Activated naive CD8-positive, alpha-beta T cell treated with anti-CD3 and anti-CD28 coated beads, Interleukin-2, amount 10 ng/mL, durations not matched to agents 7 days and 5 days (primary cell): ENCODE measurements at places on chromosomes 12 and 14. TPM values are rescaled to one million over a fixed set of nuclear protein-coding genes. Genes with fewer than 3 reads are reported as not detected.

The ADAMTS20 gene
- not detected for total RNA-seq

The SBNO1 gene
- total RNA-seq, result 41.1 TPM

The CNTN1 gene
- not detected for total RNA-seq

The MYF5 gene
- total RNA-seq, result not detected

The CLEC4D gene
- not detected for total RNA-seq

The PIK3C2G gene
- not detected for total RNA-seq

DNA sequence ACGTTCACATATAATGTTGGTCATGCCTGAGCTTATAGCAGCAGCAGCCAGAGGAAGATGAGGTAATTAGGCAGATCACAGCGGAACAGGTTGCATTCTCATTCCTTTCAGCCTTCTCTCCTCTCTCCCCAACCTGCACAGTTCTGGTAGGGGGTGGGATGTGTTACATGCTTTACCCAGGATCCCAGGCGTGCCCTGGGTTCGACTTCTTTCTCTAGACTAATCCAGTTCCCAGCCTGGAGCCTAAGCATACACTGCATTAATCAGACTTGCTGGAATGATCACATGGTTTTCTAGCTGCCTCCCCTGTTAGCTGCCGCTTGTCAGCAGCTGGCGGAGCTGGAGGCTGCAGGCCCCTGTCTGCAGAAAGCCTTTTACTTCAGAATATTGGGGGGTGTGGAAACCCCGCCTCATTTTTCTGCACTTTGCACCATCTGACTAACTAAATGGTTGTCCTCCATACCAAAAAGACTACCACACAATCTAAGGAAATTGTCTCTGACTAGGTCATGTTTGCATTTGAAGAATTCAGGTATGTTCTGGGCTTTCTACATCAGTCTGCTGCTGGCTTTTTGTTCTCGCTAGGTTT lies 46.0 kb upstream of the EVL start:
- H3K4me3 ChIP-seq, result no peak overlapping the region
- peaks cover 6% of the 10 kb centered on the region for H3K36me3 ChIP-seq
- DNase-seq, result no peak

DNA sequence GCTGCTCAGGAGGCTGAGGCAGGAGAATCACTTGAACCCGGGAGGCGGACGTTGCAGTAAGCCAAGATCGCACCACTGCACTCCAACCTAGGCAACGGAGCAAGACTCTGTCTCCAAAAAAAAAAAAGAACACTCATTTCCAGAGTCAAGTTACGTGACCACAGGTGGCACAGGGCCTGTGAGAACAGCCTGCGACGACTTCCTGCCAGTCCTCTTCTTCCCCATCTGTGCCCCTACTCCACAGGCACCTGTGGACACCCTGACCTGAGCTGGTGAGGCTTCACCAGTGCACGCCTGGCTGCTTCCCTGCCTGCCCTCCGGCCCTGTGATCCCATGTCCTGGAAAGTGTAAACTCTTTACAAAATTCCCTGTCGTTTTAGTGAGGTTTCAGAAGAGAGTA lies 77.7 kb downstream of the PPP2R5C start:
- peak overlapping the region; percentile 89 for H3K27ac ChIP-seq
- DNase-seq, result no peak
- peaks cover 16% of the 10 kb centered on the region for H3K36me3 ChIP-seq
- peak overlapping the region; percentile 39 for H3K4me3 ChIP-seq
- no peaks in the 10 kb centered on the region for H3K27me3 ChIP-seq
- peaks cover 59% of the 10 kb centered on the region for H3K4me1 ChIP-seq

- no peak for DNase-seq
- H3K4me3 ChIP-seq, result no peak overlapping the region
- no peaks in the 10 kb centered on the region for H3K4me1 ChIP-seq
- no peaks in the 10 kb centered on the region for H3K36me3 ChIP-seq
- no peaks in the 10 kb centered on the region for H3K27me3 ChIP-seq
Observed at GRCh38 chr12:81005606-81006005, 67.9 kb upstream of the LIN7A start.

DNA sequence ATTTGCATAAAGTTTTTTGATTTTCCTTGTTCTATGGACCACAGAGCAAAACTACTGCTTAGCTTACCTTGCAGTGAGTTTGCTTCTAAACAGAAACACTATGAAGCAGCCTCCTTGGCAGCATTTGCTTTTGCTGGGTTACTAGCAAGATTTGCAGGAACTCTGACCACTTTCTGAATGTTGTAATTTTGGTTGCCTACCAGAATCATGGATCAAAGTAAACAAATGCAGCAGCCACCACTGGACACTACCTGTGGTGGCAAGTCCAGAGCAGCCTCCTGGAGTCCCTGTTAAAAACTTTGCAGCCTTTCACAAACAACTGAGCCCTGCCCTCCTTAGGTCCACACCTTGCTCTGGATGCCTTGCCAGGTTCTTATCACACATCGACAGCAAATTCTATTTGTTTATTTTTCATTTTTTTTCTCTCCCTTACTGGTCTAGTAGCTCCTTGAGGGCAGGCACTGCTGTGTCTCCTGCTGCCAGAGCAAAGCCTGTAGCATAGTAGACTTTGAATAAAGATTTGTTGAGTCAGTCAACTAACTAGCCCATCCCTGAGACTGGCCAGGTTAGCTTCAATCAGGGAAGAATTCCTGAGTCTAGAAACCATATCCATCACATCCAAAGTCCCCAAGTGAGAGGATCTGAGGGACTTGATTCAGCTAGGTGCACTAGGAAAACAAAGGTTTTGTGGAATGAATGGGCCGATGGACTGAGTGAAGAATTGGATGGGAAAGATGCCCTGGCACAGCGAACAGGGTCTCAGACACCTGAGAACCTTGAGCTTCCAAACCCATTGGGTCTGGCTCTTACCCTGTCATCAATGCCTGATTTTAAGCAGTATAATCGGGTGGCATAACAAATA lies 5.7 kb downstream of the TTC6 start:
- peaks cover 57% of the 10 kb centered on the region for H3K27me3 ChIP-seq
- DNase-seq, result no peak
- peaks cover 1% of the 10 kb centered on the region for H3K4me1 ChIP-seq
- H3K27ac ChIP-seq, result no peak overlapping the region
- no peaks in the 10 kb centered on the region for H3K36me3 ChIP-seq

DNA sequence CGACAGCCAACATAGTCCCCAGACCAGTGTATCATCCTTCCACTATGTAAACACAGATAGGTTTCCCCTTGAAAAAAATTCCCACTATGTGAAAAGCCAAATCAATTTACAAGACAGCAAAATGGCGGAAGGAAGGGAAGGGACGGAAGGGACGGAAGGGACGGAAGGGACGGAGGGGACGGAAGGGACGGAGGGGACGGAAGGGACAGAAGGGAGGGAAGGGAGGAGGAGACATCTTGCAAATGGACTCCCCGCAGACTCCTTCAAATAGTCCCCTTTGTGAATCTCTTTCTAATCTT lies 75.3 kb downstream of the NINJ2 start:
- H3K27me3 ChIP-seq, result peaks cover 12% of the 10 kb centered on the region
- no peaks in the 10 kb centered on the region for H3K4me1 ChIP-seq
- H3K36me3 ChIP-seq, result peaks cover 5% of the 10 kb centered on the region
- no peak overlapping the region for H3K4me3 ChIP-seq
- no peak for DNase-seq

DNA sequence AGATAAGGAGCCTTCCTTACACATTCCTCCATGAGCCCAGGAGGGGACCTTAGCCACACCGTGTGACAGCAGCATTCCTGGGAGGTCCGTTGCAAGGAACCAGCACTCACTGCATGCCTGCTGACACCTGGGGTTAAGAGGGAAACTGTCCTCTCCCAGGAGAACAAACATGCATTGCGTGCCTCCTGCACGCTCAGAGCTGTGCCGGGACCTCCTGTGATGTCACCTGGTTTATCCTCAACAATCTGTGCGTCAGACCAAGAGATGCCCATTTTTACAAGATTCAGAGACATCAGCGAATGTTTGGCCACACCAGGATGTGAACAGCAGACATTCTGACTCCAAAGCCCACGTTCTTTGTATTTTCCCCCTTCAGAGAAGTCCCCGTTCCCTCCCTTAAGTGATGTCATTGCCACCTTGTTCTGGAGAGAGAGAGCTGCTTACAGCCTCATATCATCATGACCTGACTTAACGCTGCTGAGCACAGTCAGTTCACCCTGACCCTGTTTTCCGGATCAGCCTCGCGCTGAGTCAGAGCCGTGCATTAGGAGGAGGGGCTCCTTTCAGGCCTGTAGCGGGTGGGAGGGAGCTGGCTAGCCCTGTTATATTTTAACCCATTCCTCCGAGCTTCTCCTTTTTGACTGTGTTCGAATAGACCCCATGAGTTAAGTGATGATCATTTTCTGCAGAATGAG lies 36.2 kb downstream of the TMEM120B start:
- no peak overlapping the region for H3K4me3 ChIP-seq
- H3K36me3 ChIP-seq, result peaks cover 14% of the 10 kb centered on the region
- H3K27me3 ChIP-seq, result no peaks in the 10 kb centered on the region
- no peak for DNase-seq
- H3K27ac ChIP-seq, result no peak overlapping the region

GRCh38 chr14:58709949-58710348 lies 72.2 kb downstream of the DACT1 start:
- no peaks in the 10 kb centered on the region for H3K36me3 ChIP-seq
- H3K27me3 ChIP-seq, result peaks cover 11% of the 10 kb centered on the region
- H3K4me1 ChIP-seq, result no peaks in the 10 kb centered on the region

GRCh38 chr12:15650399-15651128 lies 138.6 kb downstream of the EPS8 start:
- H3K27ac ChIP-seq, result no peak overlapping the region
- no peaks in the 10 kb centered on the region for H3K36me3 ChIP-seq
- H3K4me1 ChIP-seq, result no peaks in the 10 kb centered on the region
- no peak for DNase-seq

DNA sequence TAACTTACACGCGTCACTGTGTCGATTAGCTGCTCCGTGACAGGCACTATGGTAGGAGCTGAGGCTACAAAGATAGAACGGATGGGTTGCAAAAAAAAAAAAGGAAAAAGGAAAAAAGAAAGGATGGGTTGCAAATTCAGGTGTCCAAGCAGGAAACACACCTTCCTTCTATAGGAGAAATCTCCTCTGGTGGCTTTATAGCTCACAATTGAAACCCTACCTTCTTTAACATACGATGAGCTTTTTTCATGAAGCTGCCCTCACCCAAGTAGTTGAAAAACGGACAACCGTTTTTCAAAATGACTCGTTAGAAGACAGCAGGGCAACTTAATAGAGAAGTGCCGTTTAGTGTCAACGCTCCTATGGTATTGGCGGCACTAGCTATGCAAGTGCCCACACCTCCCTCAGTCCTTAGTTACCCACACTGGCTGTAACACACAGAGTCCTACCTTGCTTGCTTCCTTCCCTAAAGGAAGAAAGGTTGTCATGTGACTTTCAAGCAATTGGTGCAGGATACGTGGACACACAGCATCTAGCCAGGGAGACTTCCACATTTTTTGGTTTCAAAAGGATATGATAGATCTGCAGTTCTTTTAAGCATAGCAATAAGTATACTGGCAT lies 682 bp upstream of the TRIP11 start:
- DNase-seq, result no peak
- peak overlapping the region; percentile 99 for H3K27ac ChIP-seq
- H3K27me3 ChIP-seq, result no peaks in the 10 kb centered on the region
- peaks cover 31% of the 10 kb centered on the region for H3K4me1 ChIP-seq
- H3K36me3 ChIP-seq, result peaks cover 10% of the 10 kb centered on the region

GRCh38 chr14:87626266-87626665 lies 366.7 kb downstream of the GALC start:
- no peaks in the 10 kb centered on the region for H3K36me3 ChIP-seq
- no peaks in the 10 kb centered on the region for H3K27me3 ChIP-seq
- no peak for DNase-seq
- H3K27ac ChIP-seq, result no peak overlapping the region
- H3K4me3 ChIP-seq, result no peak overlapping the region

DNA sequence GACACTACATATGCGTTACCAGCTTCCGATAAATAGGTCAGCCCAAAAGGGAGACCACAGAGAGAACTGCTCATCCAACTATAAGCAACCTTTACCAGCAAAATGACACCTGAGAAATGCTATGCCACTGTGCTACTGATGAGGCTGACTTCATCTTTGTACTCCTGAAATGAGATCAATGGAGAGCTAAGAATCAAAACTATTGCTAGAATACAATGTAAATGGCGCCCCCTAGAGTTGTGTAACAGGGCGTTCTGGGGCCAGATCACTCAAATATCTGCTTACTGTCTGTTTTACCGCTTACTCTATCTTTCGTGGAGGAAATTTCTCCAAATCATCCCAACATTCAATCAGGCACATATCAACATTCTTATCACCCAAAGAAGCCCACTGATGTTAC lies 4.6 kb downstream of the ZNF384 start:
- H3K4me3 ChIP-seq, result no peak overlapping the region
- H3K4me1 ChIP-seq, result peaks cover 37% of the 10 kb centered on the region
- H3K27ac ChIP-seq, result peak overlapping the region; percentile 21
- peaks cover 27% of the 10 kb centered on the region for H3K36me3 ChIP-seq
- no peaks in the 10 kb centered on the region for H3K27me3 ChIP-seq
